ENCODE measurements at places on chromosomes 4 and X. TPM values are rescaled to one million over a fixed set of nuclear protein-coding genes. Genes with fewer than 3 reads are reported as not detected.

The HELT gene
- total RNA-seq: not detected

The PITX2 gene
- 5.3 TPM for total RNA-seq

The CSAG2 gene
- not detected for total RNA-seq

The TTC29 gene
- total RNA-seq: 3.1 TPM

The F11 gene
- 0.53 TPM for total RNA-seq

The WDR17 gene
- total RNA-seq: 5.1 TPM

The HSD17B13 gene
- 0.31 TPM for total RNA-seq

The ZNF157 gene
- 2.0 TPM for total RNA-seq

DNA sequence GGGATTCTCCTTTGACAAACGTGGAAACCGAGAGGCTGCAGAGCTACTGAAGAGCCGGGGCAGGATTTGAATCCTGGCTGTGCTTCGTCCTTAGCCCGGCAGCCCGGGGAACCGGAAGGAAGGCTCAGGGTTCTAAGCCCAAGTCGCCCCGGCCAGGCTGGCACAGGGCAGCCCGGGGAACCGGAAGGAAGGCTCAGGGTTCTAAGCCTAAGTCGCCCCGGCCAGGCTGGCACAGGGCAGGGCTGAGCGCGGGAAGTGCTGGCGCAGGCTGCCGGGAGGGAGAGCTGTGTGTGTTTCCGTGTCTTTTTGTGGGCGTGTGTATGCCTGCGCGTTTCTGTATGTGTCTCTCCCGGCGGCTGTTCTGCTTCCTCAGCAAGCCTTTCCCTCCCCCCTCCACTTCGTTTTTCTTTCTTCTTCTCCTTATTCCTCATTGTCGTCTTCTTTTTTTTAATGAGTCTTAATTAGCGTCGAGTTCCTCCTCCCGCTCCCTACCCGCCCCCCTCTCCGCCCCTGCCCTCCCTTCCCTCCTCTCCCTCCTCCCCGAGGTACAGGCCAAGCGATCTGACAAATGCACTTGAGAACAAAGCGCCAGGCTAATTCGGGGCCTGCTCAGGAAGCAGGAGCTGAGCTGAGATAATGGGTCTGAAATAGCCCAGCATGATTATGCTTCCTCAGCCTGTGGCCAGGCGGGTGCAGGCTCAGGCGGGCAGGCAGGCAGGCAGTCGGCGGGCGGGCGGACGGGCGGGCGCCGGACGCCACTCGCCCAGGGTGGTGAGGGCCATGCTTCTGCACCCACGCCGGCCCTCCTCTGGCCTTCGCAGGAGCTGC, 65.9 kb downstream of the EFNB1 start:
- H3K4me3 ChIP-seq: no peak overlapping the region
- peaks cover 2% of the 10 kb centered on the region for H3K36me3 ChIP-seq
- no peak for DNase-seq
- peaks cover 9% of the 10 kb centered on the region for H3K27me3 ChIP-seq

DNA sequence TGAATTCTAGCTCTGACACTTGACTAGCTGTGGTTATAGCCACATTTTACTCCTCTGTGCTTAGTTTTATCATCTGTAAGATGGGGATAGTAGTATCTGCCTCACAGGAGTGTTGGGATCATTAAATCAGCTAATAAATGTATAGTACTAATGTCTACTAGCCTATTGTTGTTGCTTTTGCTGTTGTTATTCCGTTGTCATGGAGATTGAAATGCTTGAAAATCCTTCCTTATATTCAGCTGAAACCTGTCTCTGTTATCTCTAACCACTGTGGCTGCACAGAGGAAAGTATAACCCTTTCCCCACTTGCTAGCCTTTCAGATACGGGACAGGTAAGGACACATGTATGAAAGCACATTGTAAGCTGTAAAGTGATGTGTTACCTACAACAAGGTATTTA, 33.9 kb downstream of the CLCN5 start:
- no peaks in the 10 kb centered on the region for H3K36me3 ChIP-seq
- no peak overlapping the region for H3K27ac ChIP-seq
- no peak overlapping the region for H3K4me3 ChIP-seq
- no peaks in the 10 kb centered on the region for H3K4me1 ChIP-seq

- H3K4me1 ChIP-seq: no peaks in the 10 kb centered on the region
- no peak overlapping the region for H3K27ac ChIP-seq
- H3K36me3 ChIP-seq: no peaks in the 10 kb centered on the region
- no peak for DNase-seq
- no peaks in the 10 kb centered on the region for H3K27me3 ChIP-seq
Measured at GRCh38 chr4:100838286-100838685, 320.5 kb upstream of the EMCN start.

- no peaks in the 10 kb centered on the region for H3K4me1 ChIP-seq
- no peaks in the 10 kb centered on the region for H3K27me3 ChIP-seq
- peaks cover 1% of the 10 kb centered on the region for H3K36me3 ChIP-seq
- no peak overlapping the region for H3K4me3 ChIP-seq
Measured at GRCh38 chrX:49286136-49286535, 16.5 kb downstream of the PPP1R3F start.

DNA sequence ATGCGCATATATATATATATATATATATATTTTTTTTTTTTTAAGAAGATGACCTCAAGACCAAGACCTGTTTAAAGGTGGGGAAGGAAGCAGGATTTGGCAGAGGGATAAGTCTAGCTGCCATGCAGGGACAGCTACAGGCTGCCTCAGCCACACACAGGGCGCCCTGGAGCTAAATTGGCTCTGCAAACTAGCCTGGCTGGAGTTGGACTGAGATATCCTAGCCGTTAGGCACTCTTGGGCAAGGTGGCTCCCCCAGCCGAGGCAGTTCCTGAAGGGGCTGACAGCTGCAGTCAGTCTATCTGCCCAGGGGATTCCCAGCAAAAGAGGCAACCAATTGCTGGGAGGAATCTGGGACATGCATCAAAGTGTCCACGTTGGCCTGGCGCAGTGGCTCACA, 21.9 kb downstream of the TRIML1 start:
- DNase-seq: no peak
- H3K27me3 ChIP-seq: no peaks in the 10 kb centered on the region
- no peak overlapping the region for H3K4me3 ChIP-seq

GRCh38 chr4:110867981-110868720, 245.3 kb upstream of the PITX2 start:
- no peak for DNase-seq
- H3K27ac ChIP-seq: no peak overlapping the region
- H3K36me3 ChIP-seq: no peaks in the 10 kb centered on the region
- H3K4me3 ChIP-seq: no peak overlapping the region
- H3K27me3 ChIP-seq: no peaks in the 10 kb centered on the region

Data from progenitor cell of endocrine pancreas (in vitro differentiated cells).